ENCODE measurements at places on chromosomes 1 and 21.

DNA sequence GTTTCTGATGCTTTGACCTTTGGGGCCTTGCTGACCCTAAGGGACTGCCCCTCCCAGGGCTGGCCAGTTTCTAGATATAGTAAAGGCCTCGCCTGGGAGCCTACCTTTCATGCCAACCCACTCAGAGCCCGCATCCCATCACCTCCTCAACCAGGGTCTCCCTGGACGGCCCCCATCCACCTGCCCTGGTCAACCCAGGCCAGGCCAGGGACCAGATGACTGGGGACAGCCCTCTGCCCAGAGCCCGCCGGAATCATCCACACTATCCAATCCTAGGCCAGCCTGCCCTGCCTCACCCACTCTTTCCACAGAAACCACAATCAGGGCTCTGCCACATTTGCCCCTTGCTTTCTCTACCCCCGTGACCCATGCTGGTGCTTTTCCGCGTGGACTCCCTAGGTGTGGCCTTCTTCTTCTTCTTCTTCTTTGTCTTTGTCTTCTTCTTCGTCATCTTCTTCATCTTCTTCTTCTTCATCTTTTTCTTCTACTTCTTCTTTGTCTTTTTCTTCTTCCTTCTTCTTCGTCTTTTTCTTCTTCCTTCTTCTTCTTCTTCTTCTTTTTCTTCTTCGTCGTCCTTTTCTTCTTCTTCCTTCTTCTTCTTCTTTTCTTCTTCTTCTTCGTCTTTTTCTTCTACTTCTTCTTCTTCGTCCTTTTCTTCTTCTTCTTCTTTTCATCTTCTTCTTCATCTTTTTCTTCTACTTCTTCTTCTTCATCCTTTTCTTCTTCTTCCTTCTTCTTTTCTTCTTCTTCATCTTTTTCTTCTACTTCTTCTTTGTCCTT is 11.5 kb upstream of the H6PD start:
- no peak for DNase-seq

GRCh38 chr1:201376464-201377374 is 761 bp downstream of the TNNT2 start:
- no peak for DNase-seq

GRCh38 chr1:5394111-5394510 is 598.1 kb downstream of the NPHP4 start:
- DNase-seq: no peak

GRCh38 chr1:153921080-153921802 is 1.5 kb downstream of the GATAD2B start:
- DNase-seq: no peak

DNA sequence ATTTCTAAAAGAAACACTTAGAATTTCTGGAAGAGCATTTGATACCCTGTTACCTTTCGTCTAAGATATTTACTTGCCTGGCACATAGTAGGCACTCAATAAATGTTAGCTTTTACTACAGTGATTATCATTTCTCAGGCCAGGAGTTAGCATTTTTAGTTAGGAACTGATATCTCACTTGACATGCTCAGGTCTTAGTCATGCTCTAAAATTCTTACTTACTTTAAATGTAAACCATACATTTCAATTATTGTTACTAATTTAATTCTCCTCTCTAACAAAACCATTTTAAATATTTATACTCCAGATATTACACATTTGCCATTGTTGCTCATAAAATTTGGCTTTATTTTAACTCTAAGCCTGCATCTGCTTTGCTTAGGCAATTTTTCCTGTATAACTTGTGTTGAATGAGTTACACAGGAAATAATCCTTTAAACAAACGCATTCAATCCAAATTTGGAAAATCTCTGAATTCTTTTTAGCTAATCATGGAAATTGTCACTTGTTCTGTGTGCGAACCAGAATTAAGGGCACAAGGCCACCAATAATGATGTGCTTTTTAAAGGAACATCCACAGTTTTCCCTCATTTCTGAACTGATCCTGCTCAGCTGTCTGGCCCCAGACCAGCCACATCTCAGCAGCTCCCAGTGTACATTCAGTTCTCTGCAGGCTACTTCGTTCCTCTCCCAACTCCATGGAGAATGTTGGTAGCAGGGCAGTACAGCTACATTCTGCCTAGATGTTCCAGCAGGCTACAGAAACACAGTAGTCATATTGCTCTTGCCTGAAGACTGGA is 15.6 kb downstream of the NIBAN1 start:
- DNase-seq: no peak

DNA sequence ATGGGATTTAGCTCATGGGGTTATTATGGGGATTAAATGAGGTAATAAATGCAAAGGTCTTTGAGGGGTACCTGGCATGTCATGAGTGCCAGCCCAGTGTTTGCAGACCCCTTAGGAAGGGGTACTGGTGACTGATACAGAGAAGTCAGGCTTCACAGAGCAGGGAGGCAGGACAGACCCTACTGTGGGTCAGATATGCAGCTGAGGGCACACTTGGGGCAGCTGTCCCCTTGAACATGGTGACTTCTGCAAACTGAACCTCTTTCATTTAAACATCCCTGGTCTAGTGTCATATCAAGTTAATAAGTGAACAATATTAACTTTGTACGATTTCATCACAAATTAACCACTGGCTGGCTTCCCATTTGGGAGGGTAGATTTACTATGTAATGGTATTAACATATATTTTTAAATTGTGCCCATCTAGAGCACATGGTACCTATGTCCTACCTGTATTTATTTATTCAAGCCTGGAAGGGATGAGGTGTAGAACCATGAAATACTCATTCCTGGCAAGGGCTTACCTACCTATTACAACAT is 25.9 kb downstream of the STPG1 start:
- no peak for DNase-seq

- DNase-seq: no peak
Measured at GRCh38 chr1:17831597-17831996, 76.5 kb downstream of the ACTL8 start.

GRCh38 chr1:167708940-167709389 is 12.8 kb upstream of the MPZL1 start:
- DNase-seq: no peak

DNA sequence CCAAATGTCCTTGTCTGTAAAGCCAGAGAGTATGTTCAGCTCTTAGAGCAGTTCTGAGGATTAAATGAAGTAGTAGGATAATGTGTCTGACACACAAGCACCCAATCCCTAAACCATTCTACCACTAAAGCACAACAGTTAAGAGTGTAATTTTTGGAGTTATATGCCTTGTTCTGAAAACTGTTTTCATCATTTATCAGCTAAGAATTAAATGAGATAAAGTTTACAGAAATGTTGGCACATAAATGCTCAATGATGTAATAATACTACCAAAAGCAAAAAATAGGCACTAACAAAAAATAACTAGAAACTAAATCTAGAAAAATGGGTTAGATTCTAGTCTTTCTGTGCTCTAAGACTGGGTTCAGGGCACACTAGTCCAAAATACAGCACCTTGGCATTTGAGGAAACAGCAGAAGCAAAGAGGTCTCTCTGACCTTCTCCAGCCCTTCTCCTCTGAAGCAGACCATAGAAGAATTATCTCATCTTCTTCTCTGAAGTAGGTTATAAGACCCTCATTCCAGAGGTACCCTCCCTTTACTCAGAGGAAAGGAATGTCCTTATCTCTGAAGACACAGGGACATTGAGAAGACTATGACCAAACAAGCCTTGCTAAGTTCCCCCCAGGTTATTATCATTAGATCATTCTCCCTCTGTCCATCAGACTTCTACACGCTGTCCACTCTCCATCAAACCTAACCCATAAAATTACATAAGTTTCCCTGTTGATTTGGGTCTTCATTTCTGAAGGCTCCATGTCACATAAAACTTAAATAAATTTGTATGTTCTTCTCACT is 20.6 kb downstream of the ABL2 start:
- no peak for DNase-seq

DNA sequence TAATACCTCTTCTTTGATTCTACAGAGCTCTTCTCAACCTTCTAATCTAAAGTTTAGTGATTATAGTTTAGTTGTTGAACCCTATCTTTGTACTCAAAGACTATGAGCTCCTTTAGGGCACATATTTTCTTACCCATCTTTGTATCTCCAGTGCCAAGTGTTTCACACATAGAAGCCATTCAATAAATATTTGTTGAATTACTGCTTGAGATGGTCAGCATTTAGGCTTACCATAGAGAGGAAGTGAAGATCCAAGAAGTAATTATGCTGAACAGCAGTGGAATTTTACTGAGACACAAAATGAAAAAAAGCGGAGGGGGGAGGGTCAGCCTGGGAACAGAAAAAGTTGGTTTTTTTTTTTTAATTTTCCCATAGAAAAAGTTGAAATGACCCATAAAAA is 21.9 kb downstream of the PIK3R3 start:
- DNase-seq: no peak

- DNase-seq: no peak
Measured at GRCh38 chr1:84869720-84870119, 23.3 kb downstream of the LPAR3 start.

GRCh38 chr1:85243372-85243771 is 16.1 kb downstream of the C1orf52 start:
- no peak for DNase-seq

- DNase-seq: no peak
Measured at GRCh38 chr1:180505732-180506335, 3.5 kb upstream of the ACBD6 start.

DNA sequence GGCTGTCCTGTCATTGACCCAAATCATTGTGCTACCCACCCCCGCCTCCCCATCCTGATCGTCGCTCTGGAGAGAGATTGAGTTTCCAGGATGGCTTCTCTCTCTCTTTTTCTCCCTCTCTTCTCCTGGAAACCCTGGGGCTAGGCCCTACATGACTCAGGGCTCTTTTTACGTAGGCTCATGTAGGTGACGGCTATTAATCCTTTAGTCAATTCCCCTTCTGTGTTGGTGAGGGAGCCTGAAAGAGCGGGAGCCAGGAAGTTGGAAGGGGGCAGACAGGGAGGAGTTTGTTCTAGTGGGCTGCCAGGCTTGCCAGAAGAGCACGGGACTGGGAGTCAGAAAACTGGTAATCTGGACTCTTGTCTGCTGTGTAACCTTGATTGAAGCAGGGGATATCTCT is 9.7 kb downstream of the ATP2B4 start:
- DNase-seq: no peak

GRCh38 chr21:28174701-28175100 is 818.0 kb downstream of the LTN1 start:
- no peak for DNase-seq

GRCh38 chr1:228374711-228375577 is 31.7 kb downstream of the TRIM11 start:
- no peak for DNase-seq

DNA sequence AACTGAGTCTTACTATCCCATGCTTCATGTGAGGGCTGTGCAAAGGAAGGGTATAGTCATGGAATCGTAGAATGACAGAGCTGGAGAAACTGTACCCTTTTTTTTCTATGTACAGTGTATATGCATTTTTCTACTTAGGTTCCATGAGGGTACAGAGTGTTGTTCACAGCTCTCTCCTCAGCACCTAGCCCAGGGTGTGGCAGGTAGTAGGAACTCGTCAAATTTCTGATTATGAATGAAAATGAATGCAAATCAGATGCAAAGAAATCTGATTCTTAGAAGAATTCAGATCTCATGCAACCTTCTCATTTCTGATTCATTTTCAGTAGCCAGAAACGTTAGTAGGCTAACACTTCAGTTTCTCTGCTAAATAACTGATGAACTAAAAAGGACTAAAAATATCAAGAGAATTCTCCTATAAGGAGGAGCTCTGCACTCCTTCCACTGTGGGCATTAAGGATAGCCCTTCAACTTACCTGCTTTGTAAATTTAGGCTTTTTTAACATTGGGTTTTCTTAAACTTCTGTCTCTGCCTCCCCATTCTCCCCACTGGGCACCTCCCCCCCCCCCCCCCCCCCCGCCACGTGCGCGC is 18.0 kb upstream of the HHAT start:
- no peak for DNase-seq

Data from stimulated activated CD4-positive, alpha-beta T cell treated with anti-CD3 and anti-CD28 coated beads, Interleukin-1b, Interleukin-23, amount 100 ng/mL, for 4 hours (primary cell).